ENCODE measurements at places on chromosomes 1 and 21.

GRCh38 chr1:221612047-221612777 is 129.7 kb downstream of the DUSP10 start:
- DNase-seq, result peak; percentile 23

- no peak for DNase-seq
Observed at GRCh38 chr1:62597281-62597680, at the start of gene ANGPTL3. TSS of gene ANGPTL3 (plus strand) at chr1:62597520. CDS start at chr1:62597567, 47 bp downstream.

- peak; percentile 71 for DNase-seq
Observed at GRCh38 chr1:21232044-21232443, 55.3 kb upstream of the EIF4G3 start.

DNA sequence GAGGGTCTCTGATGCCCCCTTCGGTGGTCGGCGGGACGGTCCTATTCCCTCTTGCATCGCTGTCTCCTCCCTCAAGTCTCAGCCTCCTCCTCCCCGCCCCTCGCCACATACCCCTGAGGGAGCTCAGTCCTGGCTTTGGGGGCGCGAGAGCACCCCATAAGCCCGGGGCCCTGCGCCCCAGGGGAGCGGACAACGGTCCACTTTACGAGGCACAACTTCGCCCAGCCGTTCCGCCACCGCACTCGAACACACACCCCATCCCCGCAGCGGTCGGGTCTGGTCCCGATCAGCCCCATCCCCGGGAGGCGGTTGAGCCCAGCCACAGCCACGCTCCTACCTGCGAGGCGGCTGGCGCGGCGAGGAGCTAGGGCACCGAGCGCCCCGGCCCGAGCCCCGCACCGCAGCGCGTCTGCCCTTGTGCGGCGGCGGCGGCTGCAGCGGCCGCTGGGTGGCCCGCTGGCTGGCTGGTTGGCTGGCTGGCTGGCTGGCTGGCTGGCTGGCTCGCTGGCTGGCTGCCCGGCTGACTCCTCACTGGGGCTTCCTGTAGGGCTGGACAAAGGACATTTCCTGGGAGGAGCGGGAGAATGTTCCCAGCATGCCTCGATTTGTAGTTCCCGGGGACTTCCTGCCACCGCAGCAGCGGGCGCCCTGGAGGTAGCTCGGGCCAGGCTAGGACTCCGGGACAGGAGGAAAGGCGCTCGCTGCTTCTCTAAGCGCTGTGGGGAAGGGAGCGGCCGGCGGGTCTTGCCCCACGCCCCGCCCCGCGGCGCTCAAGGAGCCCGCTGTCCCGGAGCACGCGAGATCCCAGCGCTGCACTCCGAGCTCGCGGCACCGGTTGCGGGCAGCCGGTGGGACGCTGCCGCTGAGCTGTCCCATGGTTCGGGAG is at the start of gene ZNF697:
Gene ZNF697, minus strand, starts transcription at position 533 of the 886 bp plus-strand sequence. CDS start 22,166 bp downstream, outside the sequence.
- DNase-seq, result peak; percentile 96

DNA sequence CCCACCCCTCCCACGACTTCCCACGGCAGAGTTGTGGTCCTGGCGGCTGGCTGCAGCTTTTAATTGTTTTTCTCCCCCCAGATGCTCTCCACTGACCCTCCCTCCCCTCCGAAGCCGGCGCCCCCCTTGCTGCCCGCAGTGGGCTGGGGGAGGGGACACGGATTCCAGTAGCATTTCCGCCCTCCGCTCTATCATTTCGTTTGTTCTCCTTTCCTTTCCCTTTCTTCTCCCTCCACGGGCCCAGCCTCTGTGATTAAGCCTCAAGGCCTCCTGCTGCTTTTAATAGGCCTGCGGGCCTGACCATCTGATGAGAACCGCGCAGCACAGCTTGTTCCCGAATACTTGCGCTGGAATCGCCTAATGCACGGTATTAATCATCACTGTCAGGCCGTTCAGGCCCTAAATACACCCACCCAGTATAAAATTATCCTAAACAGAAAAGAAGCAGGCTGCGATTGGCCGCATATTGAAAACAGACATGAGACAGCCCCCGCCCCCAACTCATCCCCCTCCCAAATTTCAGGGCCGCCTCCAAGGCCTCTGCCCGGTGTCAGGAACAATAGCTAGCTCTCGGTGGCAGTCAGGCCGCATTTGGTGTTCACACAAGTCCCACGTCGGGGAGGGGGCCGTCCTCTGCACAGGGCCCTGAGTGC is 102.0 kb upstream of the ARHGEF16 start:
- peak; percentile 83 for DNase-seq

DNA sequence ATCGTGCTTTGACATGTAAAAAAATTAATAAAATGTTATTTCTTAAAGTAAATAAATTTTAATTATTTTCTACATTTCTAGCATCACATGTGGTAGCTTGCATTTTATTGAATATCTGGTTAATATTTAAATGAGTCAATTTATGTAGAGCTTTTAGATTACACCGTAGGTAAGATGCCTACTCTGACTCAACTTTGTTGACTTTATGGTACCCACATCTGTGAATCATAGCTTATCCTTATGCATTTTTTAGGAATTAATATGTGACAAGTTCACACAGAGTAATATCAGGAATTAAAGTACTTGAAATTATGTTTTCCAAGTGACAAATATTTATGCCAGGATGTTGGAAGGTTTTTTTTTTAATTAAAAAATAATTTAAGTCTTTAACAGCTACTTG is 120.7 kb downstream of the LEPR start:
- DNase-seq, result no peak

DNA sequence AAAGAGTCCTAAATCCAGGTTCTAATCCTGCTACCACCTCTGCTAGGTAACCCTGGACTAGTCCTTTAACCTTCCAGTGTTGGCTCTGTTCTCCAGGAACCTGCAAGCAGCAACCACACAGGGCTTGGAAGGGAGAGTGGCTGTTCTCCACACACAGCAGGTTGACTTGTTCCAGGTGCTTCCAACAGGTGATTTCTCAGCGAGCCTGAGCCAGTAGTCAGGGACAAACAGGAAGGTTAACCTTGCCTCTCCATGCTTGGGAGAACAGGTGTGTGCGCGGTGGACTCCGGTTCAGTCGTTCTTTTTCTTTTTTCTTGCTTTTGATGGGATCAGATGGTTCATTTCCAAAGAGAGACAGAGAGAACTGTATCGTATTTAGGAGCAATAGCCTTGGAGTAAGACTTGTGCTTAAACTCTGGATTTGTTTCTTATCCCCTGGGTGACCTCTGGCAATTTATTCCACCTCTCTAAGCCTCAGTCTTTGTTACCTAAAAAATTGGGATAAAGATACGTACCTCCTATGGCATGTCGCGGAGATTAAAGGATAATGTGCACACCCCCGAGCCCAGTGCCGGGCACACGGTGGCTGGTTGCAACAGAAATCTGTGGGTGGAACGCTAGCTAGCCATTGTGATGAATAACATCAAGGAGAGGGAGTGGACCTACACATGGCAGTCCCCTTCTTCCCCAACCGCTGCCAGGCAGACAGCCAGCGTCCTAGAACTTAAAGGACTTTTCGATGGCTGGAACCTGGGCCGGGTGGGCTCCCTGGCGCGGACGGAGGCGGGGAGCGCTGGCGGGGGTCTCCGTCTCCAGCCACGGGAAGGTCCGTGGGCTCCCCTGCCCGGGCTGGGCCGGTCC is 583 bp upstream of the CACHD1 start:
- DNase-seq, result no peak

DNA sequence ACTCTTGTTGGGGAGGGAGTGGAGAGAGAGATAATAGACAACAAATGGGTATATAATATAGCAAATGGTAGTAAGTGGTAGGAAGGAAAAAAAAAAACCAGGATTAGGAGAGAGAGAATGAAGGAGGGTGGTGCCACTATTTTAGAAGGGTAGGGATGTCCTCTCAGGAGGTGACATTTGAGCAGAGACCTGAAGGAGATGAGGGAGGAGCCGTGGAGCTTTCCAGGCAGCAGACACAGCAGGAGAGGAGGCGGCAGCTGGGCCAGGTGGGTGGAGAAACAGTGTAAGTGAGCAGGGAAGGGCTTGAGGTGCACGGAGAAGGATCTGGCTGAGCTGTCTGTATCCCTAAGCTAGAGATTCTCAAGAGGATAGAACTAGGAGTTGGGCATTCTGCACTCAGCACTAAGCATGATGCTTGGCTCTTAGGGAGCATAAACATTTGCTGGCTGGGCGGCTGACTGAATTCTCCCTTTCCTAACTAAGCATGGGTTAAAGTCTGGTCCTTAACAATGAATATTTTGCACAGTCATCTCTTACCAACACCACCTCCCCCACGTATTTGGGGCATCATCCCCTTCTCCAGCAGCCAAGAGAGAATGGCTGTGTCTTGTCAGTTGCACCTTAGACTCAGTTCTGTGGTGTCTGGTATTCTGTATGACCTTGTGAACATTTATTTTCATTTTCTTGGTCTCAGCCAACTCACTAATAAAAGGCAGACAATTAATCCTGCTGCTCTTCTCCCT is 27.6 kb upstream of the SARS1 start:
- DNase-seq, result no peak

- no peak for DNase-seq
Observed at GRCh38 chr1:198754670-198755069, 115.8 kb downstream of the PTPRC start.

- DNase-seq, result no peak
Observed at GRCh38 chr1:178743801-178744200, 18.8 kb downstream of the RALGPS2 start.

DNA sequence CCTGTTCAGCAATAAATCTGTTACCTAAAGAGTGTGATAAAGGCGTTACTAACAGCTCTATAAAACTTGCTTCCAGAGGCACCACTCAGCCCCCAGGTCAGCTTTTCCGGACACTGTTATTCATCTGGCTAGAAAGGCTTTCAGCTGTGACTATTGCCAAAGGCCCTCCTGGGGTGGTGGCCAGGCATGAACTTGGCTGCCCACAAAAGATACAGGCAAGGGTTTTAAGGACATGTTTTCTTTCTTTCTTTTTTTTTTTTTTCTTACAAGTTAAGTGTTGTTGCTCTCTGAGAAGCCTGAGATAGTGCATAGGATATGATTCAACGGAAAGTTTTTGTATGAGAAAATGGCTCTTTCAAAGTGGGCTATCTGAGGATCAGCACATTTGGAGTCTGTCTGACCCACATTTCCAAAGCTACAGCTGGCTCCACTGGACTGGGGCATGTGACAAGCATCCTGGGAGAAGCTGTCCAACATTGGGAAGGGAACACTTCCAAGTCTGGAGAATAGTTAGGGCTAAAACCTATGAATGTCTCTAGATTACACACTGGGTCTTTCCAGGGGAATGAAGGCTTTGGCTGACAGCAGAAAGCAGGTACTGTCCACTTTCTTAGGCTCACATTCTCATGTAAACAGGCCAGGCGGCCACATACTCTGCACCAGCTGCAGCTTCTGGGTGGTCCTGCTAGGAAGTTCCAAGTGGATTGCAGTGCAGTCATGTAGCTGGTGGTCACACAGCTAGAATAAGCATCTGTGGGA is 639.7 kb downstream of the LMO4 start:
- DNase-seq, result no peak

- no peak for DNase-seq
Observed at GRCh38 chr21:35024513-35024912, 24.6 kb downstream of the RUNX1 start.

DNA sequence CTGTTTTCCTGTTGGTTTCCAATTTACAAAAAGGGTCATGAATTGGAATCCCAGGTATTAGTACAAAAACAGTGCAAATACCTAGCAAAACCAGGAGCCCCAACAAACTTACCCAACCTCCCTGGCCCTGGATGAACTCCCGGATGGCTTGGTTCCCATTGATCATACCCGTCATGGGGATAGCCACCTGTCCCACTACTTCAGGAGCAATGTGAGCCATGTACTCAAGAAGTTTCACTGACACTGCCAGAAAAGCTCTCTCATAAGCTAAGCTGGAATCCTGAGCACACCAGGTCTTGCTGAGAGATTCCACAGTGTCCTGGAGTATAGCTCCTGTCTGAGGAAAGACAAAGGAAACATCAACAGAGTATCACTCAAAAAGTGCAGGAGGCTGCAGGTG is 5.7 kb downstream of the BCL2L15 start:
- DNase-seq, result no peak

DNA sequence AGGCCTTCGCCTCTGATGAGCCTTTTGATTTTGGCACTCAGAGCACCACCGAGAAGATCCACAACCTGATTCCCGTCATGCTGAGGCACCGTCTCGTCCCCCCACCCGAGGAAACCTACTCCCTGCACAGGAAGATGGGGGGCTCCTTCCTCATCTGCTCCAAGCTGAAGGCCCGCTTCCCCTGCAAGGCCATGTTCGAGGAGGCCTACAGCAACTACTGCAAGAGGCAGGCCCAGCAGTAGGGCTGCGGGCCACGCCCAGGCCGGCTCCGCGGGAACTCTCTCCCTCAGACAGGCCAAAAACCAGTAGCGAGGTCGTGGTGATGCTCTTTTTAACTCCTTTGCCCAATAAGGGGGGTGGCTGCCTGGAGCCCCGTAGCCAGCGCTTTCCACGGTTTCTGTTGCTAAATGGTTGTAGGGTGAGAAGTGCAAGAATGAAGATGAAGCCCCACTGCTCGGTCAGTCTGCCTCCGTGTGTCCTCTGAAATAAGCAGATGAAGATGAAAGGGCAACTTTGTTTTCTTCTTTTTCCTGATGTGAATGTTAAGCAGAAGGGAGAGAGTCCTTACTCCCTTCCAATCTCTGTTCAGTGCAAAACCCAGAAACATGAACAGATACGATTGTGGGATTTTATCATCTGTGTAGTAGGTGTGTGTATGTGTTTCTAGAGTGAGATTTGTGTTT is 46.5 kb downstream of the COQ8A start:
- no peak for DNase-seq

DNA sequence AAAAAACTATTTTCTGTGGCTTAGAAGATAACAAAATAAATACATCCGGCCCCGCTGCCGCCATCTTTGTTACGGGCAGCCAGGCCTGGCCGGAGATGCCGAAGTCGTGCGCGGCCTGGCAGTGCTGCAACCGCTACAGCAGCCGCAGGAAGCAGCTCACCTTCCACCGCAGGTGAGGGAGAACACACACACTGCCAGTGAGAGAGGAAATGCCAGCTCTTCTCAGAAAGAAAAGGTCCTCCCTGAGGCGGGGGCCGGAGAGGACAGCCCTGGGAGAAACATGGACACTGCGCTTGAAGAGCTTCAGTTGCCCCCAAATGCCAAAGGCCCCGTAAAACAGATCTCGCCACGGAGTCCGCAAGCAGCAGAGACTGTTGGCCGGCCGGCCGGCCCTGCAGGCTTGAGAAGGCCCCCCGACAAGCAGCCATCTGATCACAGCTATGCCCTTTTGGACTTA is 323.2 kb downstream of the AMY1C start:
- DNase-seq, result no peak

- DNase-seq, result peak; percentile 83
Observed at GRCh38 chr1:110495926-110496600, 22.9 kb downstream of the KCNA10 start.

- DNase-seq, result peak; percentile 48
Observed at GRCh38 chr1:3069491-3070308, 697 bp downstream of the PRDM16 start.

DNA sequence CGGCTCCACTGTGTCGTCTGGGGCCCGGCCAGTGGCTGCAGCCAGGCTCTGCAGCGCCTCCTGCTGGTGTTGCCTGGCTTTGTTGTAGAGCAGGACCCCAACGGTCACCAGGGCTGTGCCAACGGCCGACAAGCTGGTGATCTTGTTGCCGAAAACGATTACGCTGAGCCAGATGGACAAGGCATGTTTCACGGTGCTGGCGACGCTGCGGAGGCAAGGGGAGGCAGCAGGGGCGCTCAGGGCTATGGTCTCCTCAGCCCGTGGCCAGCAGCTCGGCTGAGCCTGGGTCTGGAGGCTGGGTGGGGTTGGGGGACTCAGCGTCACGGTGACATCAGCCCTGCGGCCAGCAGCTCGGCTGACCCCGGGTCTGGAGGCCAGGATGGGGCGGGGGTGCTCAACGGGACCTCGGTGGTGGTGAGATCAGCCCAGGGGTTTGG is 7.0 kb upstream of the CDK11B start:
- DNase-seq, result peak; percentile 41

- no peak for DNase-seq
Observed at GRCh38 chr1:47405697-47406096, 10.4 kb upstream of the FOXE3 start.

Measured in A673 (cell line).